ENCODE measurements at places on chromosomes 13 and 19.

GRCh38 chr19:13995017-13995728 is 10.9 kb downstream of the RFX1 start:
- DNase-seq, result no peak

DNA sequence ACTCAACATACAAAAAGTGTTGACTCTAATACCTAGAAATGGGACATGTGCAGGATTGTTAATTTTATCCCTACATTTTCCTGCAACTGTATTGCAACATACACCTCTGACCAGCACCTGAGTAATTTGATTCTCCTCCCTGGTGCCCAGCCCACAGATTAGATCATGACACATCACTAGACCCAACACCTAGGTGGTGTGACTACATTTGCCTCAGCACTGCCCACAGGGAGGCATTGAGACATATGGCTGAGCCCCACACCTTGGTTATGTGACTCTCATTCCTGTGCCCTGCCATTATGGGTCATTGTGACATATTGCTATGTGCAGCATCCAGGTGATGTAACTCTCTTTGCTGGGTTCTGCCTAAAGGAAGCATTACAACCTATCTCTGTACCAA is 13.2 kb upstream of the ZNF254 start:
- no peak for DNase-seq

GRCh38 chr13:74219566-74219965 is 85.4 kb upstream of the KLF12 start:
- DNase-seq, result no peak

- DNase-seq, result peak; percentile 31
Measured at GRCh38 chr19:1465191-1466016, 13.6 kb downstream of the C19orf25 start.

DNA sequence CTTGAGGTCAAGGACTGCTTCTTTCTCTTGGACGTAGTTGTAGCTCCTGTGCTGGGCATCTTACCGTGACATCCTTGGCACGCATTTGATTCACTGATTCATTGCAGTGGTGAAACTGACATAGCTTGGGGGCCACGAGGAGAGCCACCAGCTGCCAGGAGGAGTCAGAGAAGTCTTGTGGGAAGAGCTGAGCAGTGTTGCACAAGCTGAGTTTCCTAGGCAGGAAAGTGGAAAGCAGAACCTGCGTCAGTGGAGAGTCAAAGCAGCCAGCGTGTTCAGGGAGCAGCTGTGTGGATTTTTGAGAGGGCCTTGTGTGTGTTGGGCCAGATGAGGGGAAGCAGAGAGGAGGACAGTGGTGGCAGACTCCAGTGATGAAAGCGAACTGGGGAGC is 5.3 kb upstream of the GPR183 start:
- DNase-seq, result peak; percentile 70

DNA sequence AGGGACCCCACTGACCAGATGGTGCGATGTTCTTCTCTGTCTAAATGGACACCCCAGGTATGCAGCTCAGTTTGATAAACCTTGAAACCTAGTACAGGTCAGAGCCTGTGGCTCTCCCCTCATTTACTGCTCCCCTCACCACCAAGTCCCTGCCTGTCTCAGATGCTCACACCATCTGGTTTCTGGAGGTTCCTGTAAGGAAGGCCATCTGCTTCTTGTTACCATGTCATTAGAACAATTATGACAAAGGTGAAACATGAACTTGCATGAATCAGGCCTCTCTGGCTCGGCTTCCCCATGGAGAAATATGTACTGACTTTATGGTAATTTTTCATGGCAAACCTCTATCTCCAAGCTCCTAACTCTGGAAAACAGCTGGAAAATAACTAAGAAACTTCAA is 965.7 kb downstream of the UQCRFS1 start:
- DNase-seq, result no peak

DNA sequence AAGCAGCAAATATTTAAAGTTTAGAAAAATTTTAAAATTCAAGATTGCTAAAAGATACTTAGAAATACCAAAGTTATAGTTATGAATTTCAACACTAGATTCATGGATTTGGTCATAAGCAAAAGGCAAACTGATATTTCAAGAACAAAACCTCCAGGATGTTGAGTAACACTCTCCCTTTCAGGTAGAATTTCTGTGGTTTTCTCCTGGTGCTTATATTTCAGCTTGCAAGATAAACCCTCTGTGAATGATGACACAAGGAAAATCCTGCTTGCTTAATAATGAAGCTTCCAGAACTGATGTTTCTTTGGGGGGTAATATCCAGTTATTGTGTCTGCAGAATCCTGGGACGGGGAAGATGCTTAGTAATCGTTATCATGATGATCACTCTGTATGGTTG is 320.3 kb upstream of the EDNRB start:
- no peak for DNase-seq

DNA sequence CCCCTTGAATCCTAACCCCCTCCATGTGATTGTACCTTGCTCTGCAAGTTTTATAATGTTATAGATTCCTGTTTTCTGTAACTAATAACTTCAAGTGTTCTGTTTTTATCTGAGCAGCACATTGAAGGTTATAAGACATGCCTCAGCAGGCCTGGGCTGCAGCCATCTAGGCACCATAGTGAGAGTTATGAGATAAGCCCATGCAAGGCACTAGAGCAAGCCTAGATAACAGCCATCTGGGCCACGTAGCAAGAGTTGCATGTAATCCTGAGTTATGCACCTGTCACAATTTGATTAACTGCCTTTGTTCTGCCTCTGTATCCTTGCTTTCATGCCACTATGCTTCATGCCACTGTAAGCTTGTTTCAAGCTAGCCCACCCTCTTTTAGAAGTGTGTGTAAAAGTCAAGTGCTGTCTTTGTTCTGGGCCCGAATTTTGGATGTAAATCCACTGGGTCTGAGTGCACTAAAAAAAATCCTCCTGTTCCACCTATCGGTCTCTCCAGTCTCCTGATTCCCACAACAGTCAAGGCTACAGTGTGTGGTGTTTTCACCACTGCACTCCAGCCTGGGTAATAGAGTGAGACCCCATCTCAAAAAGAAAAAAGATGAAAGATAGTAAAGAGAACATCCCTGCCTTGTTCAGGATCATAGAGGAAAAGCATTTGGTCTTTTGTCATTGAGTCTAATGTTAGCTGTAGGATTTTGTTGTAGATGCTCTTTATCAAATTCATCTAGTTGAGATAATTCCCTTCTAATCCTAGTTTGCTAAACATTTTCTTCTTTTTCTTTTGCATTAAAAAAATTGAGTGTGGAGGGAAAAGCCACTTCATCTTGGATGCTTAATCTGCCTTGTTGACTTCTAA is 16.0 kb upstream of the KBTBD6 start:
- DNase-seq, result no peak

GRCh38 chr13:35995136-35995535 is 136.0 kb downstream of the DCLK1 start:
- no peak for DNase-seq

DNA sequence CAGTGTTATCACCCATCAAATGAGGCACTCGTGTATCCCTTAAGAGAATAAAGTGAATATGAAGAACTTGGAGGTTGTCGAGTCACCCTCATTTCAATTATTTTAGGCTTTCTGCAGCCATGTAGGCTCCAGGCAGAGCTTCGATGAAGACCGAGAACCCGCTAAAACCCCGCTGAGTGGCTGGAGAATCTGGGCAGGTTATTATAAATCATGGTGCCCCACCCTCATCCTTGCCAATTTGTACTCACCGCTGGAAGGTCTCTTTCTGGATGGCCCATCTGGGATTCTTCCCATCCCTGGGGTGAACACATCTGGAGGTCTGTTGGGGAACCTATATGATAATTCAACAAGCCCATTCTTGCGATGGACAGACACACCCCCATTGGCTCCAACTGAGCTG is 190.8 kb downstream of the ZNF536 start:
- no peak for DNase-seq

DNA sequence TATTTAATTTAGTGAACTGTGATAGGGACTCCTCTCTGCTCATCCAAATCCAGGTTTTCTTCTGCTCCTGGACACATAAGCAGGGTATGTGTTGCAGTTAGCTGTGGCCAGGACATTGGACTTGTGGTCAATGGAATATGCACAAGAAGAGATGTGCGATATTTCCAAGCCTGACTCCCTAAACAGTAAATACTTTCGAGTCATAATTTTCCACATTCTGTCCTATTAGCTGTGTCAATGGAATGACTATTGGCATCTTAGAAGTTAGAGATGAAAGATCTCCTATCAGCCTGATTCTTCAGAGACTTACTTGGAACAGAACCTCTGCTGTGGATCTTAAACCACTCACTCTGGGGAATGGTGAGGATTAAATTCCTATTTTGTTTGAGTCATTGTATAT is 771.0 kb downstream of the EFNB2 start:
- no peak for DNase-seq

DNA sequence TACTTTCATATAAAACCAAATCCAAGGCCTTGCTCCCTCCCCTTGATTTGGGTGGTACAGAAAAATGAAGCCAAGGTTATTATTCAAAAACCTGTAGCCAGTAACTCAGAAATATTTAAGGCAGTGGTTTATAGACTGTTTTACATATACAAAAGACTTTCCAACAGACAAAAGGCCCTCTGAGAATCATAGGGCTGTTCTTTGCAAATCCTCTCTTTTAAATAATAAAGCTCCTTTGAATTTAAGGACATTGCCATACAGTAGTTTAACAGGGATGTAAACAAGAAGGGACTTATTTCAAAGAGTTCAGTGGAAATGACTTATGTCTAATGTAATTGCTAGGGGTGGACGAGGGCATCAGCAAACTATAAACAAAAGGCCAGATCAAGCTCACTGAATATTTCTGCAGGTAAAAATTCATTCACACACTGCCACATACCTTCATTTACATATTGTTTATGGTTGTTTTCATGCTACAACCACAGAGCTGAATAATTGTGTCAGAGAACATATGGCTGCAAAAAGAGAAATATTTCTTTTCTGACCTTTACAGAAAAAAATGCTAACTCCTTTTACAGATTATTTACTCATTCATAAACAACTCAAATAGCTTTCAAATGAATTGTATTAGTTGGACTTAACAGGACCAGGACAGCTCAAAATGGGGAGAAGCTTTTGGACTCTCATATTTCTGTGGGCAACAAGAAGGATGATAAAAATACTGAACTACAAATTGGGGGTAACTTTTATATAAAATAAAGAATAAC is 665.6 kb downstream of the SLITRK1 start:
- DNase-seq, result no peak

DNA sequence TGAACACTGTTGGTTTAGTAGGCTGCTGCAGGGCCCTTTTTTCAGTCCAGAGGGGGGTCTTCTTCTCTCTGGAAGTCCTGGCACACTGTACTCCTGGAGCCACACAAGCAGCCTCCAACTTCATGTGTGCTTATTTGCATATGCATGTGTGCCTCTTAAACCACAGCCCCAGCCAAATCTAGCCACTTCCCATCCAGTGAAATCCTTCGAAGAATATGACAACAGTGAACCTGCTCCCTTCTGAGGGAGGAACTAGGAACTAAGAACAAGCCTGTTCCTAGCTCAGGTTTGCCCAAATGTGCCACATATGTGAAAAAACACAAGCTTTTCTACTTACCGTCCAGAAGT is 348.5 kb downstream of the FOXO1 start:
- DNase-seq, result no peak

GRCh38 chr13:23758798-23759527 is 130.2 kb downstream of the MIPEP start:
- no peak for DNase-seq

- DNase-seq, result no peak
Measured at GRCh38 chr13:34751492-34751891, 190.6 kb upstream of the NBEA start.

DNA sequence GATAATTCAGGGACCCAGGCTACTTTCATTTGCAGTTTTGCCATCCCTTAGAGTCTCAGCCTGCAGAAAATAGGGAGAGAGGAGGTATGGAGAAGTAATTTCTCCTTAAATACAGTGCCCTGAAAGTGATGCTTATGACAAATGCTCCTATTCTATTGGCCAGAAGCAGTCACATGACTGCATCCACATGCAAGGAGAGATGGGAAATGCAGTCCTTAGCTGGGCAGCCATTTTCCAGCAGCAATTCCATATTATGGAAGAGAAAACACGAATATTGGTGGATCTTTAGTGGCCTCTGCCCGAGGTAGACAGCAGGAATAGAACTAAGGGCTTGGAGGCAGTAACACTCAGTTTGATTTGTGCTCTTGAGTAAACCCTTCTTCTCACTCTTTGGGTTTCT is 39.4 kb downstream of the VAV1 start:
- no peak for DNase-seq

DNA sequence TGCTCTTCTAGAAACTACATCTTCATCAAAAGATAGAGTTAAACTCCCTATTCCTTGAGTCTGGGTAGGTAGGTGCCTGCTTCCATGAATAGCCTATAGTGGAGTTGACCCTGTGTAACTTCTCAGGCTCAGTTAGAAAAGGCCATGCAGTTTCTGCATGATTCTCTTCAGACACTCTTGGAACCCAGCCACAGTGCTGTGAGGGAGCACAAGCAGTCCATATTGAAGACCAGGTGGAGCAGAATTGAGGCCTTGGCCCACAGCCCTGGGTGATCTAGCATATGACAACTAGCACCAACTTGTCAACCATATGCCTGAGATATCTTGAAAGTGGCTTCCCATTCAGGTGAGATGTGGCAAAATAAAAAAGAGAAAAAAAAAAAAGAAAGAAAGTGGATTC is 10.3 kb upstream of the PAN3 start:
- no peak for DNase-seq

GRCh38 chr19:7772752-7773291 is 9.8 kb downstream of the CLEC4M start:
- no peak for DNase-seq

DNA sequence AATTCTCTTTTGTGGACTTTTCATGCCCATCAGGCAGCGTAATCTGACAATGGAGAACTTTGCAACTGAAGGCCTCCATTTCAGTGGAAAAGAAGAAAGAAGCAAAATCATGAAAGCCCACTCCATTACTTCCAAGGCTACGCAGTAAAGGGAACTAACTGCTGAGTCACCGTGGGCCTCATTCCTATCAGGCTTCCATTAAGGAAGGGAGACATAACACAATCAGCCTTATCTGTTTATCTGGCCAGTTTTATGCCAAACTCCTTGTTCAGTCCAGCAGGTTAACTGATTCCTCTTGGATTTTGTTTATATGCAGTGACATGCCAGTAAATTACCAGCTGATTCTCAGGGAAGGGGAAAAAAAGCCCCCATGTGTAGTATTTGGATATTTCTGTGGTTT is 56.8 kb upstream of the KATNAL1 start:
- no peak for DNase-seq

- no peak for DNase-seq
Measured at GRCh38 chr19:41711376-41712261, 3.2 kb downstream of the CEACAM5 start.

DNA sequence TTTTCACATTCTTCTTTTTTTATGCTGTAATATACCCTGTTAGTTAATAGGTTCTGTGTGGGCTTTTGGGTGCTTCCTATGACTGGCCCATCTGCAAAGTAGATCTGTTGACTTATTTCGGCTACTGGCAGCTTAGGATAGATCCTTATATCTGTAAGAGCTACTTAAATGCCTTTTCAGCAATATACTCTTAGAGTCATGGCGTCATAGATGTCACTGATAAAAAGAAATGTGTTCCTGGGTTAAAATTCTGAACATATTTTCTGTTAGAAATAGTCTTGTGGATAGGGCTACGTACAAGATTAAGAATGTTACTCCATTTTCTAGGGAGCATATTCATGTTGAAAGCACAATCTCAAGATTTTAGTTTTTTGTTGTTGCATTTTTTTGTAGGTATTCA is 4.7 kb downstream of the AKAP11 start:
- no peak for DNase-seq

Data from T-helper 2 cell (primary cell).